Psoas muscle (tissue), 8 donors: ENCODE measurements at places on chromosomes 6 and 20.

GRCh38 chr6:167093922-167094432 lies 28.9 kb upstream of the CCR6 start:
- H3K27ac ChIP-seq: no peak overlapping the region
- H3K4me1 ChIP-seq: no peaks in the 10 kb centered on the region
- H3K4me3 ChIP-seq: peak overlapping the region; percentile 36
- DNase-seq: no peak

DNA sequence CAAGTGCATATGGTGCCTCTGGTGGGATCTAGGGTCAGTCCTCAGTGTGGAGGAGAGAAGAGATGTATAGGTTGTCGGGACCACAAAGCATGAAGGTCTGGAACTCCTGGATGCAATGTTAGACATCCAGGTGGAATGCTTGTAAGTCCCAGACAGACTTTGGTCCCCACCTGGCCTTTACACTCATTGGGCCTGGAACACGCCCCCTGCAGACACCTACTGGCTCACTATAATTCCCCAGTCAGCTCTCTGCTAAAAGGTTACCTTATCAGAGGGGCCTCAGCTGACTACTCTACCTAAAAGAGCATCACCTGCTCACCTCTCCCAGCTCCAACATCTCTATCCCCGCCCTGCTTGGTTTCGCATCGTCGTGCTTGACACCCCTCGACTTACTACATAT lies 41.7 kb upstream of the SIRPA start:
- DNase-seq: no peak
- H3K4me1 ChIP-seq: no peaks in the 10 kb centered on the region
- H3K4me3 ChIP-seq: no peak overlapping the region
- no peaks in the 10 kb centered on the region for H3K36me3 ChIP-seq
- no peak overlapping the region for H3K27ac ChIP-seq
- H3K27me3 ChIP-seq: peaks cover 7% of the 10 kb centered on the region

GRCh38 chr6:104995989-104996617 lies 39.2 kb downstream of the LIN28B start:
- no peaks in the 10 kb centered on the region for H3K27me3 ChIP-seq
- H3K4me3 ChIP-seq: no peak overlapping the region
- H3K36me3 ChIP-seq: no peaks in the 10 kb centered on the region
- H3K27ac ChIP-seq: no peak overlapping the region
- no peak for DNase-seq

DNA sequence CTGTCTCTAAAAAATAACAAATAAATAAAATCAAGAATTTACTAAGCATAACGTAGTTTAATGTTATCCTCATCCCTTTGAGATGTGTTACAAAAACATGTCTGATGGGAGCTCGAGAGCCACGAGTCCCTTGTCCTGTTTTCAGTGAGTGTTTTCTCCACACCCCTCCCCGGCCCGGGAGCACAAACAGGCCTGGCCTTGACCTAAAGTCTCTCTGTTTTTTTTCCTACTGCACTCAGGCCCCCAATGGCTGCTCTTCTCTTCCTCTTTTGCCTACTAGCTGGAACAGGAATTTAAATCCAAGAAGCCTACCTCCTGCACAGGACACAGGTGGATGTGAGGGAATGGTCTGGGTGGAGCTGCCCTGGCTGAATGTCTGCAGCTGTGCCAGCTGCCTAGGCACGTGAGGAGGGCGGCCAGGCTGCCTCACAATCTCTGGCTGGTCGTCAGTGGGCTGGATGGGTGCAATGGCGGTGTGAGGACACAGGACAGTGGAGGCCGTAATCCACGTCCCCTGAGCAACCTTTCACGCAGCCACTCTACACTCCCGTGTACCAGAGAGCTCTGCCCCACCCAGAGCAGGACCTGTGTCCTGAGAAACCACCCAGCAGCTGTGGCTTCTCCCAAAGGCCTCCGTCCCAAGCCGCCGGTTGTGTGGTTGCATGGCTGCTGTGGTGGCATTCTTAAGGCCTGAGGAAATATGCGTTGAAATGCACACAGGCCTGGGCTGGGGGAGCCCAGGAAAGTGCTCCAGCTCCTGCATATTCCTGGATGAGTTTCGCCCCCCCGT lies 117.5 kb downstream of the FAM120B start:
- no peaks in the 10 kb centered on the region for H3K27me3 ChIP-seq
- DNase-seq: no peak
- no peak overlapping the region for H3K4me3 ChIP-seq
- H3K36me3 ChIP-seq: no peaks in the 10 kb centered on the region
- H3K27ac ChIP-seq: no peak overlapping the region

DNA sequence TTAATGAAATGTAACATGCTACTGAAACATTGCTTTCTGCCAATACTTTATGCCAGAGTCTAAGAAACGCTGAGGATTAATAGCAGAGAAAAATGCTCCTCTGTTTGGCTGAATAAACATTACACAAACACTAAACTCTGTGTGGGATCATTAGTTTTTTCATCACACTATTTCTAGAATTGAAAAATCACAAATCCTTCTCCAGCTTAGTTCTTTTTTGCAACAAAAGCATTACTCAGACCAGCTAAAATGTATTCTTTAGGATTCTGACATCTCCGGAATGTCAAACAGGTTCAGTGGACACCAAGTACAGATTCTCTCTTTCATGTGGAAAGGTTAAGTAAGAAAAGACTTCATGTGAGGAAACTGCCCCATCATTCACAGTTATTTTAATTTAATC lies 226.9 kb downstream of the SIM1 start:
- DNase-seq: no peak
- peaks cover 6% of the 10 kb centered on the region for H3K4me1 ChIP-seq
- H3K36me3 ChIP-seq: no peaks in the 10 kb centered on the region

DNA sequence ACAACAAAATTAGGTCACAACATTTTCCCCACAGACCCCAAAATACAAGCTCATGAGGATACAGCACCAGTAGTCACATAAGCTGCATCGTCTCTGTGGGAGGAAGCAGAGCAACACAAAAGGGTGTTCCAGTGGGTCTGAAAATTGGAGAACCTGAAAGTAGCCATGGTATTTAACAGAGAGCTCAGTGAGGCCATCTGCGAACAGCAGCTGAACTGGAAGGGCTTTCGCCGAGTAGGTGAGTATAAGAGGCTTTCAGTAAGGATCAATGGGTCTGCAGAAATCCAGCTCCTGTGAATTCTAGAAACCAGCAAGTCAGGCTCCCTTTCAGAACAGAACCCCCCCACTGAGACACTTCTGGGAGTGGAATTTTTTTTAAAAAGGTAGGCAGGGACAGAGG lies 120.0 kb upstream of the RREB1 start:
- no peak overlapping the region for H3K4me3 ChIP-seq
- peaks cover 20% of the 10 kb centered on the region for H3K4me1 ChIP-seq
- H3K27ac ChIP-seq: no peak overlapping the region
- H3K27me3 ChIP-seq: no peaks in the 10 kb centered on the region
- DNase-seq: no peak
